ENCODE measurements at places on chromosomes 7 and 10.
A peak's percentile ranks its signal among the peaks of the same experiment; 100 is the strongest.

GRCh38 chr7:43905209-43905946 lies 1.0 kb downstream of the URGCP start:
- peaks cover 29% of the 10 kb centered on the region for H3K4me1 ChIP-seq
- peaks cover 10% of the 10 kb centered on the region for H3K36me3 ChIP-seq
- peak overlapping the region; percentile 94 for H3K27ac ChIP-seq
- H3K27me3 ChIP-seq = no peaks in the 10 kb centered on the region
- no peak for DNase-seq

- H3K4me1 ChIP-seq = no peaks in the 10 kb centered on the region
- no peaks in the 10 kb centered on the region for H3K27me3 ChIP-seq
- DNase-seq = no peak
- no peak overlapping the region for H3K27ac ChIP-seq
- no peaks in the 10 kb centered on the region for H3K36me3 ChIP-seq
Observed at GRCh38 chr7:130303127-130303526, 10.2 kb downstream of the CPA4 start.

- no peak overlapping the region for H3K4me3 ChIP-seq
- H3K4me1 ChIP-seq = peaks cover 5% of the 10 kb centered on the region
- no peak overlapping the region for H3K27ac ChIP-seq
- H3K27me3 ChIP-seq = peaks cover 10% of the 10 kb centered on the region
Observed at GRCh38 chr7:43456200-43456599, 126.7 kb upstream of the STK17A start.

DNA sequence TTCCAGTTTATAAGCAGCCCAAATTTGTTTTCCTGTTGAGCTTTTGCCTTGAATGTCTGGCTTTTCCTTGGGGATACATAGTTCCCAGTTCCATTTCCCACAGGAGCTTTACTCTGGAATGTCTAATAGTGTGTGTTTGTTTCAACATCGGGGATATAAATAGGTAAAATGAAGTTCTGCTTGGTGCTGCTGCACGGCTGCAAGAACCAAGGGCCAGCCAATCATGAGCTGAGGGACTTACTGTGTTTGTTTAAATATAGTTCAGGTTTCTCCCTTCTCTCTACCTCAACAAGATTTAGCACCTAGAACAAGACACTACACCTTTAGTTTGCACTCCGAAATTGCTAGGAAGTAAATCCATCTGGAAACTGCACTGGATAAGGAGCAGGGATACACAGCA lies 43.9 kb downstream of the GRM8 start:
- H3K27me3 ChIP-seq = no peaks in the 10 kb centered on the region
- no peaks in the 10 kb centered on the region for H3K4me1 ChIP-seq
- no peaks in the 10 kb centered on the region for H3K36me3 ChIP-seq
- H3K4me3 ChIP-seq = no peak overlapping the region
- H3K27ac ChIP-seq = no peak overlapping the region

- DNase-seq = no peak
- no peak overlapping the region for H3K4me3 ChIP-seq
- peaks cover 58% of the 10 kb centered on the region for H3K4me1 ChIP-seq
- H3K27ac ChIP-seq = peak overlapping the region; percentile 70
- H3K27me3 ChIP-seq = no peaks in the 10 kb centered on the region
- peaks cover 57% of the 10 kb centered on the region for H3K36me3 ChIP-seq
Observed at GRCh38 chr7:104958371-104958865, 55.6 kb upstream of the KMT2E start.

DNA sequence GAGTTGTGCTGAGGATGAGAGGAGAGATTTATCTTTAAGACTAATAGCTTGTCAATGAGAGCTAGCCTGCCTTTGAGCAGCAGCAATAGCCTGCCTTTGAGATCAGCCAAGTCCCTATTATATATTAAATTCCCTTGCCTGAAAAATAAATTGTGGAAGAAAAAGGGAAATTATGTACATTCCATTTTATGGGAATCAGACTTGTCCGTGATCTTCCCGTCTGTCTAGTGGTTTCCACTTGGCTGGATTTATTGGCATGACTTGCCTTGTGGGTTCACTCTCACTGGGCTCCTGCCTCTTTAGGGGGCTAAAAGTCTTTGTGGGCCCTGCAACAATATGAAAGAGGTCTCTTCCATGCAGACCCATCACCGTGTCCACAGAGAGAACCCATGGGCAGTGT lies 171.7 kb upstream of the FRMD4A start:
- no peak for DNase-seq
- peaks cover 14% of the 10 kb centered on the region for H3K4me1 ChIP-seq
- H3K4me3 ChIP-seq = no peak overlapping the region
- peaks cover 9% of the 10 kb centered on the region for H3K36me3 ChIP-seq

DNA sequence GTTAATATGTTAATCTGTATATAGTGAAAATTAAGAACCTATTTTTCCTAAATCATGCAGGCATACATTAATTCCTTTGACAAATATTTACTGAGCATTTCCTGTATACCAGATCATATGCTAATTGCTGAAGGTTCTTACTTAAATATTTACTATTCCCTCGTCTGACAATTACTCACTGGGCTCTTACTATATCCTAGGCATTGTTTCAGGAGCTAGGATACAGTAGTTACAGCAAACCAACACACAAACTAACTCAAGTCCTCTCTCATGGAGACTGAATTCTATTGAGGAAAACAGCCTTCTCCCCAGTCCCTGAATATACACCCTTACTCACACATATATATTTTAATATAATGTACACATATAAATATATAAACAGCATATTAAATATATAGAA lies 786.0 kb downstream of the NRG3 start:
- no peak for DNase-seq

DNA sequence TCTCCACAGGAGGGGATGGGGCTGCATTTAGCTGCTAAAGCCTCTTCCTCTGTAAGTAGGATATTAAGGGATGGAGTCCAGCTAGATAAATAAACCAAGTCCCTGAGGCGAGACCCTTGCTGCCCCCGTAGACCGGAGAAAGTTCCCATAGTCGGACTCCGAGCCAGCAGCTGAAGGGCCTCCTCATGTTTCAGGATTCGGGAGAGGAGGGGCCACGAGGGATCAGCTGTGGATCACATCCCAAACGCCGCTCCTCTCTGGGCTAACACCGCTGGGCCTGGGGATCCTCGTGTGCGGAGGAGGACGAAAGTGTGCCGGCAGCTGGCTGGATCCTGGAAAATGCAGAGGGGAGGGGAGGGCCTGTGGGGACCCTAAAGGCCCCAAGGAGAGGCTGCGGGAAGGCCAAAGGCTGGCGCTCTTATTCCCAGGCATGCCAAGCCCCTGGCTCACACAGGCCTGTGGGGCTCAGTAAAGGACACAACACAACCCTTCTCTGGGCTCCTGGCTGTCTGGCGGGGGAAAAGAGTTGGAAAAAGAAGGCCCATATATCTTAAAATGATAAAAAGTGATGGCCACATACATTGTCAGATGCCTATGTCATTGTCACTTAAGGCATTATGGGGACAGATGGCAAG lies 82.5 kb upstream of the TMEM72 start:
- H3K36me3 ChIP-seq = no peaks in the 10 kb centered on the region
- no peak overlapping the region for H3K4me3 ChIP-seq
- no peak overlapping the region for H3K27ac ChIP-seq
- H3K27me3 ChIP-seq = peaks cover 2% of the 10 kb centered on the region

GRCh38 chr7:122989577-122989976 lies 5.9 kb downstream of the TAS2R16 start:
- H3K36me3 ChIP-seq = no peaks in the 10 kb centered on the region
- no peak overlapping the region for H3K27ac ChIP-seq
- no peak overlapping the region for H3K4me3 ChIP-seq
- DNase-seq = no peak
- H3K4me1 ChIP-seq = no peaks in the 10 kb centered on the region

GRCh38 chr7:121505540-121506182 lies 109.6 kb upstream of the FAM3C start:
- no peak overlapping the region for H3K4me3 ChIP-seq
- no peak overlapping the region for H3K27ac ChIP-seq
- peaks cover 41% of the 10 kb centered on the region for H3K36me3 ChIP-seq
- no peak for DNase-seq
- peaks cover 2% of the 10 kb centered on the region for H3K27me3 ChIP-seq

DNA sequence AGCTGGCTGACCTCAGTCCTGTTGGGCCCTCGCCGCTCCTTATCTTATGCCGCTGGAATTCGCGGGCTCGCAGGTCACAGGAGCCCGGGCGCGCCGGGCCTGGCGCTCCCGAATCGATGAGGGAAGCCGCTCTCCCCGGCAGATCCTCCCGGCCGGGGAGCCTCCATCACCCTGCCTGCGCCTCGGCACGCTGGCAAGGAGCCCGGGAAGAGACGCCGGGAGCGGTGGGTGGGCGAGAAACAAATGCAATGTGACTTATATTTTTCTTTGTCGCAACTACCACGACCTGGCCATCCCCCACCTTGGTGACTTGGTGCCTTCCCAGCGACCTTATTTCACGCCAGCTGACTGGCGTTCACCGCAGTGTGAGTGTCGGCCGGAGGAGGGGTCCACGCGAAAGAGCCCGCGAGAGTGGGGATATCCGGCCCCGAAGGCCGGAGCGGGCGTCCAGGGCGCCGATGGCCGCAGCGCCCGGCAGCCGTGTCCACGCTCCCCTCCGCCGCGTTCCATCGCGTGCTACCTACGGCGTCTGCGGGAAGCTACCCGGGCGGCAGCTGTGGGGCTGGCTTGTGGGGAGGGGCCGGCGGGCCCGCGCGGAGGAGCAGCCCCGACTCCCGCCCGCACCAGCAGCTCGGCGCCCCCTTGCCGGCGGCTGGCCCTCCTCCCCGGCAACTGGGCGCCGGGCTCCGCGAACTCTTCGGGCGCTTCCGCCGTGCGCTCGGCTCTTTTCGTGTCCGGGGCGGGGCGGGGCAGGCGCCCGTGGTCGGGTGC lies 494 bp upstream of the BMPR1A start:
- H3K4me3 ChIP-seq = peak overlapping the region; percentile 85
- DNase-seq = peak; percentile 97
- peak overlapping the region; percentile 86 for H3K27ac ChIP-seq
- H3K36me3 ChIP-seq = peaks cover 1% of the 10 kb centered on the region
- H3K27me3 ChIP-seq = peaks cover 36% of the 10 kb centered on the region

- H3K36me3 ChIP-seq = no peaks in the 10 kb centered on the region
- no peaks in the 10 kb centered on the region for H3K27me3 ChIP-seq
- no peaks in the 10 kb centered on the region for H3K4me1 ChIP-seq
- no peak overlapping the region for H3K27ac ChIP-seq
- no peak overlapping the region for H3K4me3 ChIP-seq
- DNase-seq = no peak
Observed at GRCh38 chr7:51226916-51227535, 89.6 kb downstream of the COBL start.

DNA sequence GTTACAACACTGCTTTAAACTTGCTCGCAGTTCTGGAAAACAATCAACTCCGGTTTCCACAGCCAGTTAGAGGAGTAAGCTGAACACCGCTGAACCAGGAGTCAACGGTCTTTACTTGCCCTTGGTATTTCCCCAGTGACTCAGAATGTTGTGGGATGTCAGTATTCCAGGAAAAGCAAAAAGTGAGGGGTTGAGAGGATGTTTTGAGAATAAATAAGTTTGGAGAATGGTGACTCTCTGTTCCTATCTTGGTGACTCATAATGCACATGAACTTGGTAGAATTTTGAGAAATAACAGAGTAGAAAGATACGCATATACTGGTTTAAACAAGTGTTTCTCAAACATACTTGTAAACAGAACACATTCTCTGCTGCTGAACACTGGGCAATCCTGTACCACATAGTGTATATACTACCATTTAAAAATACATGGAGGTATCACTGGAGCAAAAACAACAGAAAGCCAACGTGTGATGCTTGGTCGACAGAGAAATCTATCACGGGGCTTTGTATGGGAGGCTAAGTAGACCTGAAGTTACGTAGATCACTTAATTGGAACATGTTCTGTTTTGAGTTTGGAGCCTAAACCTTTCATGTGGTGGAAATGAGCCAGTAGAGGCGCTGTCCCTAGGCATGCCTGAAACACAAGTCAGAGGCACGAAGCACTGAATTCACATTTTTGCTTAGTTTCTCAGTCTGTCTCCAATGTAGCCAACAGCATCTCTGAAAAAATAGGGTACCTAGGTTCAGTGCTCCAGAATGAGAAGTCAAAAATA lies 534.3 kb downstream of the PARD3 start:
- H3K4me1 ChIP-seq = peaks cover 25% of the 10 kb centered on the region
- peak; percentile 61 for DNase-seq
- H3K36me3 ChIP-seq = peaks cover 2% of the 10 kb centered on the region
- peak overlapping the region; percentile 83 for H3K27ac ChIP-seq
- peaks cover 4% of the 10 kb centered on the region for H3K27me3 ChIP-seq

DNA sequence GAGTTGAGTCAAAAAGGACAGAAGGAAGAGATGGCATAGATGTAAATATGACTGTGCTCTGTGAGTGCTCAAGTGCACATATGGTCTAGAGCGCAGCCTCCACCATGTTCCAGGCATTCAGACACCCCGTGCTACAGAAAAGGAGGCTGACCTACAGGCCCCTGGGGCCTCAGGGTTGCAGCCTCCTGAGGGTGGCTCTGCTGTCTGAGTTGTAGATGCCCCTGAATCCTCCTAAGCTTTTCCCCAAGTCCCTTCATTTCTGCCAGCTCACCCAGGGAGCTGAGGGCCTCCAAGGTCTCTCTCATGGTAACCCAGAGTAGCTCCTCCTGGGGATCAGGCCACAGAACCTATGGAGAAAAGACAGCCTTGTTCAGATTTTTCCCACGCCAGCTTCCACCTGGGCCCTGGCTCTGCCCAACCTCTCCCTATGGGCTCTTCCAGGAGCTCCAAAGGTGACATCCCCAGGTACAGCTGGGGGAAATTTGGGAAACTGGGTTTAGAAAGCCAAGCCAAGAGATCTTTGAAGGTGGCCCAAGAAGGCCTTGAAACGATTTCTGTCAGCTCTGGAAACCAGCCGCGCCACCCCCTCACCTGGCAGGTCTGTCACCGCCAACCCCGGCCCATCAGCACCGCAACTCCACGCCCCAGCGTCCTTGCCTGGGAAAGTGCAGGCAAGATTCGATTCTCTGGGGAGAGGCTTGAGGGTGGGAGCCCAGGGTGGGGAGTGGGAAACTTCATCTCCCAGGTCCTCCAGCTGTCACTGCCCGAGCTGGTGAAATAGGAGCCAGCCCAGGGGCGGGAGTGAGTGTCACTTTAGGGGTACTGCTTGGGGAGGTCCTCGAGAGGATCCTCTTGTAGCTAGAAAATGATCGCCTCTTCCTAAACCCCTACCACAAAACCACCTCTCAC lies 2.4 kb downstream of the ZNF467 start:
- H3K36me3 ChIP-seq = no peaks in the 10 kb centered on the region
- no peak overlapping the region for H3K27ac ChIP-seq
- no peak for DNase-seq

- H3K4me3 ChIP-seq = no peak overlapping the region
- no peak overlapping the region for H3K27ac ChIP-seq
- no peaks in the 10 kb centered on the region for H3K4me1 ChIP-seq
- no peaks in the 10 kb centered on the region for H3K36me3 ChIP-seq
- DNase-seq = no peak
Observed at GRCh38 chr10:77207828-77208185, 429.8 kb downstream of the KCNMA1 start.

- peaks cover 44% of the 10 kb centered on the region for H3K4me1 ChIP-seq
- DNase-seq = no peak
- H3K4me3 ChIP-seq = peak overlapping the region; percentile 78
- no peaks in the 10 kb centered on the region for H3K27me3 ChIP-seq
- peak overlapping the region; percentile 91 for H3K27ac ChIP-seq
Observed at GRCh38 chr10:69334302-69335062, 56.2 kb downstream of the HK1 start.

GRCh38 chr7:116732788-116733694 lies 61.0 kb downstream of the MET start:
- no peak overlapping the region for H3K27ac ChIP-seq
- no peaks in the 10 kb centered on the region for H3K4me1 ChIP-seq
- DNase-seq = no peak

GRCh38 chr7:16271990-16272665 lies 149.2 kb downstream of the CRPPA start:
- H3K4me1 ChIP-seq = no peaks in the 10 kb centered on the region
- H3K36me3 ChIP-seq = no peaks in the 10 kb centered on the region
- H3K27me3 ChIP-seq = peaks cover 2% of the 10 kb centered on the region

- H3K27ac ChIP-seq = no peak overlapping the region
- H3K4me3 ChIP-seq = no peak overlapping the region
- no peak for DNase-seq
- H3K27me3 ChIP-seq = no peaks in the 10 kb centered on the region
- H3K4me1 ChIP-seq = no peaks in the 10 kb centered on the region
Observed at GRCh38 chr10:82267014-82267413, 392.0 kb downstream of the NRG3 start.
